HFF-Myc (cell line): ENCODE measurements at places on chromosomes 7 and 10.

- DNase-seq = no peak
These were observed 119.0 kb downstream of the GNAI1 start for GRCh38 chr7:80253653-80254052.

- DNase-seq = no peak
These were observed 11.7 kb downstream of the MAP3K8 start for GRCh38 chr10:30445711-30446110.

DNA sequence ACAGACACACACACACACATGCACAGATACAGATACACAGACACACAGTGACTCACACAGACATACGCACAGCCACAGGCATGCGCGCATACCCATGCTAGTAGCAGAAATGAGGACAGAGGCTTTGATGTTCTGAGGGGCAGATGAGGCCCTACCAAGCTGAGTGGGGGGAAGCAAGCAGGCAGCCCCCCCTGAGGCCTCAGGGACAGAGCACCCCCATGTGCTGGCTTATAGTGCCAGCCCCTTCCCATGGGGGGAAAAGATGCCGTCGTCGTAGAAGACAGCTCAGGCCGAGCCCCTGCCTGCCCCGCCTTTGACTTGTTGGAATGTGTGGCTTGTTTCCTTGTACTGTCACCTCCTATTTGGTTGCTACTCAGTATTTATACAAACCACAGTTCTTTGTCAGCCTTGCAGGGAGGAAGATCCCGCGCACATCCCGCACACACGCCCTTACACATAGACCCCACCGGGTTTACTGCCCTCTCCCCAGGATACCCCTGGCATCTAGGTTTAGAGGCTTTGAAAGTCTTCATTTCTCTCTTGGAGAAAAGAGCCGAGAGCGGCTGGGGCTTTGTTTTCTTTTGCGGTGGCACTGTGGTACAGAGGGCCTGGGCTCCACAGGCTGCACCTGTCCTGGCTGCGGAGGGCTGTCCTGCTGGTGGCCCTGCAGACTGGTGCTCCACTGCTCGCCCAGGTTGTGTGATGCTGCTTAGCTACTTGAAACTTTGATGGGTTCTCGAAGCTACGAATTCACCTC, 112.5 kb downstream of the DOCK1 start:
- DNase-seq = no peak

DNA sequence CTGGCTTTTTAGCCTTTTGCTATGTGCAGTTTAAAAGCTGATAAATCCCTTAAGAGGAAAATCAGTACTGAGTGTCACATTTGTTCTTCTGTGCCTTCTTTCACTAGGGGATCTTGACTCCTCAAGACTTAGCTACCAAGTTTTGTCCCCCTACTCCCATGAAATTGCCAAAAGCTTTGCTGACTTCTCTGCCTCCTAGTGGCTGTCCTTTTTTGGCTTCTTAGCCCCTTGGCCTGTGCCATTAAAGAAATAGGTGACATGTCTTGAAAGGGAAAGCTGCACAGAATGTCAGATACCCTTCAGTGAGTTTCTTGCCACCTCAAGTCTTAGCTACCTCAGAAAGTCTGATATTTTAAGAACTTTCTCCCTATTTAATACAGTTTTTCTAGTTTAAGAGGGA, 10.5 kb downstream of the MKLN1 start:
- DNase-seq = no peak

GRCh38 chr10:33880291-33880690, 545.8 kb upstream of the NRP1 start:
- DNase-seq = no peak
